ENCODE measurements at places on chromosomes 7 and 10. TPM values are rescaled to one million over a fixed set of nuclear protein-coding genes. Genes with fewer than 3 reads are reported as not detected.

The PLPP4 gene
- not detected for total RNA-seq

The TRIM73 gene
- total RNA-seq: 2.9 TPM

The GRID2IP gene
- total RNA-seq: 0.39 TPM

DNA sequence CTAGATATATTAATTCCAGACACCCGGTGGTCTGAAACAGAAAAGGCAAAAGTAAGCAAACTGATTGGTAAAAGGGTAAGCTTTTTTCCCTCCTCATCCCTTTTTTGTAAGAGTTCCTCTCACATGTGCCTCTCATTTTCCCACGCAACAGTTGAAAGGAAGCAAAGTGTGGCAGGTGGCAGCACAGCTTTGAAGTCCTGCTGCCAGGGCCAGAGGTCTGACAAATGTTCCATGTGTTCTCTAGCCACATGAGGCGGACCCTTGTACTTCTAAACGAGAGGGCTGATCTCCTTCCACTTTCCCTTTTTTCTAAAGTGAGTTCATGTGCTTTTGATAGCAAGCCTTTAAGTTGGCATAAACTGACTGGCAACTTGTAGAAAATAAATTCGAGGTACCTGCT, 217.5 kb downstream of the POLR1F start:
- DNase-seq: no peak

Measured in aorta (tissue), 5 donors.